ENCODE measurements at places on chromosomes 7 and 10. TPM values are rescaled to one million over a fixed set of nuclear protein-coding genes. Genes with fewer than 3 reads are reported as not detected.
A peak's percentile ranks its signal among the peaks of the same experiment; 100 is the strongest.

- no peaks in the 10 kb centered on the region for H3K36me3 ChIP-seq
- no peak overlapping the region for H3K4me3 ChIP-seq
- DNase-seq, result peak; percentile 88
- H3K4me1 ChIP-seq, result peaks cover 61% of the 10 kb centered on the region
- peak overlapping the region; percentile 87 for H3K27ac ChIP-seq
These were observed 23.9 kb upstream of the MPP7 start for GRCh38 chr10:28326516-28327490.

GRCh38 chr7:129110982-129111376, 33.5 kb upstream of the TSPAN33 start:
- H3K4me3 ChIP-seq, result no peak overlapping the region
- no peaks in the 10 kb centered on the region for H3K36me3 ChIP-seq
- peaks cover 7% of the 10 kb centered on the region for H3K4me1 ChIP-seq
- DNase-seq, result no peak
- H3K27ac ChIP-seq, result no peak overlapping the region

- H3K27ac ChIP-seq, result peak overlapping the region; percentile 81
These were observed 1.8 kb upstream of the IFIT1 start for GRCh38 chr10:89390476-89391225.

- H3K4me3 ChIP-seq, result no peak overlapping the region
- DNase-seq, result no peak
- H3K27me3 ChIP-seq, result no peaks in the 10 kb centered on the region
- no peak overlapping the region for H3K27ac ChIP-seq
- H3K4me1 ChIP-seq, result peaks cover 28% of the 10 kb centered on the region
These were observed 15.9 kb downstream of the PRKG1 start for GRCh38 chr10:51090190-51090589.

GRCh38 chr7:42902331-42902730, 9.5 kb downstream of the C7orf25 start:
- no peaks in the 10 kb centered on the region for H3K4me1 ChIP-seq
- no peak for DNase-seq
- H3K27ac ChIP-seq, result no peak overlapping the region
- H3K36me3 ChIP-seq, result no peaks in the 10 kb centered on the region

DNA sequence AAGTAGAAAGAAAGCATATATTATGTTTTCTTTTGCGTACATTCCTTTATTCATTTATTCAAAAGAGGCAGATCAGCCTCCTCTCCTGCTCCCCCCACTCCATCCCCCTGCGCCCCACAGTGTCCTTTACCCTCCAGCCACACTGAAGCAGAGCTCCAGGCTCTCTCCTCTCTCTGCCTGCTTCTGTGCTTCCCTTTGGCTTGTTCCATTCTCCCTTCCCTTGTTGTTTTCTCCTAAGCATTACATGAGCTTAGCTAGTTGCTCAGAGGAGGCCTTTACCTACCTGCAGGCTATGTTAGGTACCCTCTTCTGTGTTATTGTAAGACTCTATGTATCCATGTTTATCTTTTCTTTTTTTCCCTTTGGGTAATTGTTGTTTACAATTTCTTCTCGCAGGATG, 27.4 kb downstream of the CNNM2 start:
- H3K4me3 ChIP-seq, result no peak overlapping the region
- H3K36me3 ChIP-seq, result no peaks in the 10 kb centered on the region
- no peak for DNase-seq
- no peaks in the 10 kb centered on the region for H3K27me3 ChIP-seq

DNA sequence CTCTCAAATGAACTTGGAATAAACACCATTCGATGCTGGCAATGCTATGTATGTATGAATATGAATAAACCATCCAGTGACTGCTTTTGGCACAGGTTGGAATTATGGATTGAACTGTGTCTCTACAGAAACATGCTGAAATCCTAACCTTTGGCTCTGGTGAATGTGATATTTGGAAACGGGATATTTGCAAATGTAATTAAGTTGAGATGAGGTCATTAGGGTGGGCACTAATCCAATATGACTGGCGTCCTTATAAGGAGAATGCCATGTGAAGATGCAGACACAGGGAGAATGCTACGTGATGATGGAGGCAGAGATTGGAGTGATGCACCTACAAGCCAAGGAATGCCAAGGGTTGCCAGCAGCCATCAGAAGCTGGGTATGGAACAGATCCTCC, 3.4 kb upstream of the ACTR3B start:
- no peaks in the 10 kb centered on the region for H3K27me3 ChIP-seq
- H3K27ac ChIP-seq, result no peak overlapping the region
- H3K4me3 ChIP-seq, result no peak overlapping the region
- DNase-seq, result no peak

GRCh38 chr10:78520737-78521430, 487.2 kb downstream of the RPS24 start:
- no peak overlapping the region for H3K27ac ChIP-seq
- DNase-seq, result no peak
- peaks cover 24% of the 10 kb centered on the region for H3K4me1 ChIP-seq
- no peaks in the 10 kb centered on the region for H3K36me3 ChIP-seq
- no peak overlapping the region for H3K4me3 ChIP-seq

GRCh38 chr10:8392216-8392615, 337.7 kb downstream of the GATA3 start:
- no peaks in the 10 kb centered on the region for H3K36me3 ChIP-seq
- no peak overlapping the region for H3K27ac ChIP-seq
- no peaks in the 10 kb centered on the region for H3K27me3 ChIP-seq
- no peak overlapping the region for H3K4me3 ChIP-seq
- H3K4me1 ChIP-seq, result no peaks in the 10 kb centered on the region
- DNase-seq, result no peak

DNA sequence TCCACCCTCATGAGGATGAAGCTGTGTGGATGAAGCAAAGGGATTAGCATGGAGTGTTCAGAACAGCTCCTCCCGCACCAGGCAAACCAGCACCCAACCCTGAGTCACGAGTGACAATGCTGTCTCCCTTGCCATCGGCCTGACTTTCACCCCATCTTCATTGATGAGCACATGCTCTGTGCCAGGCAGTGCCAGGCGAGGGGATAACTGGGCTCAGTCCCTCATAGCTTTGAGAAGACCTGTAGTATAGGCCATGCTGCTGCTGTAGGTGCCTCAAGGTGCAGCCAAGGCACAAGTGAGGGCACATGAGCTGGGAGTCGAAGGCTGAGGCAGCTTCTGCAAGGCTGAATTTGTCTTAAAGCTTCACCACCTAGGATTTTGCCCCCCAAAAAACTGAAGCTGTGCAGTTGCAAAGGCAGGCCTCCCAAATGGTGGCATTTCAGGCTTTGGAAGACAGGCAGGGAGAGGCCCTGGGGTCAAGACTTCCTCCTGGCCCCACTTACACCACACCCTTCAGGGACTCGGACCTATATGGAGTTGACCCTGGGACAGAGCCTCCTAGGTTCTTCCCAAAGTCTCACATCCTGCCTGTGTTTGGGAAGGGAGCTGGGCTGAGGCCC, 54.2 kb upstream of the GDF10 start:
- no peaks in the 10 kb centered on the region for H3K36me3 ChIP-seq
- DNase-seq, result peak; percentile 19
- H3K27me3 ChIP-seq, result peaks cover 5% of the 10 kb centered on the region
- H3K4me3 ChIP-seq, result no peak overlapping the region

- DNase-seq, result no peak
- H3K36me3 ChIP-seq, result no peaks in the 10 kb centered on the region
- no peaks in the 10 kb centered on the region for H3K4me1 ChIP-seq
- H3K4me3 ChIP-seq, result no peak overlapping the region
- no peaks in the 10 kb centered on the region for H3K27me3 ChIP-seq
These were observed 42.1 kb upstream of the ADRA2A start for GRCh38 chr10:111034598-111035310.

DNA sequence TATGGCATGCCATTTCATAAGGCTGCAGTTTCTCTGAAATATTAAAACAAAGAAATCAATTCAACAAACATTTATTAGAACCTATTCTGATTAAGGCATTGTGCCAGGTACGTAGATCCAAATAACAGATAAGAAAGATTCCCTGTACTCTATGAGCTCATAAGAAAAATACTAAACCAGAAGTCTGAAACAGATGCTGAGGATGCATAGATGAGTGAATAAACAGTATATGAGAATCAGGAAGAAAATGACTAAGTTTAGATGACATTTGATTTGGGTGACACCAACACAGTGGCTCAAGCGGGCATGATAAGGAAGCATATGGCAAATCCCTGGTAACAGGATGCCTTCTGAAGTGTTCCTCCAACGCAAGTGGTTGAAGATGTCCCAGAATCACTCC, 477.2 kb downstream of the PARD3 start:
- no peaks in the 10 kb centered on the region for H3K27me3 ChIP-seq
- H3K4me1 ChIP-seq, result peaks cover 20% of the 10 kb centered on the region
- H3K27ac ChIP-seq, result no peak overlapping the region
- no peak for DNase-seq
- peaks cover 10% of the 10 kb centered on the region for H3K36me3 ChIP-seq

DNA sequence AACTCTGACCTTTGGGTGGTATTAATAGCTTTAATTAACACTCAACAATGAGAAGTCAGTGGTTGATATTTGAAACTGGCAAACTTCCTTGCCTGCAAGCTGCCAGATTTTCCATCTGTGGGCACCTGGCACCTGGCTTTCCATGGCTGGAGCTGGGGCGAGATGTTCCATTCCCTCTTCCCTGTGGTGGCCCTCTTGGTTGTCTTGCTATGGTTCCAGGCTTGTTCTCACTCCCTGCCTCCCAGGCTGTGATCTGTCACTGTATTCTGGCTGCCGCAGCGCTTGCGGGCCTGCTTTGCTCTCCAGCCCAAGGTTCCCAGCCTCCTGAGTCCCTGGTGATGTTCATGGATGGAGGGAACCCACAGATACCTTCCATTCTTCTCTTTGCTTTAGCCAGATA, 201.0 kb downstream of the FRMD4A start:
- H3K36me3 ChIP-seq, result no peaks in the 10 kb centered on the region
- no peak overlapping the region for H3K4me3 ChIP-seq
- no peaks in the 10 kb centered on the region for H3K27me3 ChIP-seq
- no peak for DNase-seq

DNA sequence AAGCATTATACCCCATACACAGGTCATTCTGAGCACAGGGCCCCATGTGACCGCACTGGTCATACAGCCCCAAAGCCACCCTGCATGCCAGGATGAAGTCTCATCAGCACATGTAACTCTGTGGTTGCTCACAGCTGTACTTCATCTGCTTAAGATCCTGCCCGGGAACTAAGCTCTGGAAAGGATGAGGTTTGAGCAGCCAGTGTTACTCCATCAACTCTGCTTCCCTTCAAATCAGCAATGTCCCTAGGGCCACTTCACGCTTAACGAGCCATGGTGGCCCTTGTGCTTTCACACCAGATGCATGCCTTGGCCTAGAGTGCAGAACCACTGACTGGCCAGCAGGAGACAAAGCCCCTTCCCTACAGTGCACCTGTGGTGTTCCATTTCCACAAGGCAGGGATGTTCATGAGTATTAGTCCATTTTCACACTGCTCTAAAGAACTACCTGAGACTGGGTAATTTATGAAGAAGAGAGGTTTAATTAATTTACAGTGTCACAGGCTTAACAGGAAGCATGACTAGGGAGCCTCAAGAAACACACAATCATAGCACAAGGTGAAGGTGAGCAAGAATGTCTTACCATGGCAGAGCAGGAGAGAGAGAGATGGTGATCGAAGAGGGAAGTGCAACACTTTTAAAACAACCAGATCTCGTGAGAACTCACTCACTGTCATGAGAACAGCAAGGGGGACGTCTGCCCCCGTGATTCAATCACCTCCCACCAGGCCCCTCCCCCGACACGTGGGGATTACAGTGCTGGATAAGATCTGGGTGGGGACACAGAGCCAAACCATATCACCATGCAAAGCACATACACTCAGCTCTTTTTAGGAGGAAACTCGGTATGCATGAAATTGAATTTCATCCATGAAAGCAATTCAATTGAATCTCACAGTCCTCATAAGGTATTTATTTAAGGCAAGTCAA, 149.0 kb upstream of the CDCA7L start:
- H3K4me1 ChIP-seq, result peaks cover 15% of the 10 kb centered on the region
- H3K36me3 ChIP-seq, result no peaks in the 10 kb centered on the region
- H3K27ac ChIP-seq, result no peak overlapping the region

GRCh38 chr10:131638880-131639278, 261.9 kb upstream of the PPP2R2D start:
- H3K36me3 ChIP-seq, result no peaks in the 10 kb centered on the region
- no peak overlapping the region for H3K4me3 ChIP-seq
- H3K27me3 ChIP-seq, result peaks cover 5% of the 10 kb centered on the region
- H3K27ac ChIP-seq, result no peak overlapping the region
- no peaks in the 10 kb centered on the region for H3K4me1 ChIP-seq

The ZMIZ1 gene
- polyA plus RNA-seq, result 31.5 TPM

The IFIT1B gene
- polyA plus RNA-seq, result not detected

The UNCX gene
- not detected for polyA plus RNA-seq

The FOXP2 gene
- polyA plus RNA-seq, result 2.8 TPM

The TRPV5 gene
- polyA plus RNA-seq, result 0.03 TPM

The NODAL gene
- polyA plus RNA-seq, result not detected

The OR6V1 gene
- polyA plus RNA-seq, result not detected
